Bronchial epithelial cell (primary cell): ENCODE measurements at places on chromosomes 16 and 17.

DNA sequence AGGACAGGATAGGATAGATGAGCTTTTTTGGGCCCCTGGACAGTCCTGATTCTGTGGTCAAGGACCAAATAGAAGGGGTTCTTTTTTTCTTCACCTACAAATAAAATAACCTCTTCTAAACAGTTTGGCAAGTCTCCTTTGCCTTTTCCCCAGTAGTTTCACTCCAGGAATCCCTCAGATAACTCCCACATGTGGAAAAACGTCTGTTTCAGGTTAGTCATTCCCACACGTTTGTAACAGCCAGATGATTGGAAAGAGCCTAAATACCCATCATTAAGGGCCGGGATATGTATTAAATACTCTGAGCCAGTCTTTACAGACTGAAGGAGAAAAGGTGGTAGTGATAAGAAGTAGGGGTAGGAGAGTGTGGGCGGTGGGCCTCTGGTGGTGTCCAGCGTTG is 58.3 kb downstream of the PLD6 start:
- DNase-seq, result no peak

- no peak for DNase-seq
Measured at GRCh38 chr17:42167807-42168206, 13.0 kb upstream of the RAB5C start.

- peak; percentile 55 for DNase-seq
Measured at GRCh38 chr16:71781741-71782140, 26.9 kb downstream of the AP1G1 start.

- DNase-seq, result no peak
Measured at GRCh38 chr16:68255712-68256111, 8.6 kb upstream of the SLC7A6 start.

DNA sequence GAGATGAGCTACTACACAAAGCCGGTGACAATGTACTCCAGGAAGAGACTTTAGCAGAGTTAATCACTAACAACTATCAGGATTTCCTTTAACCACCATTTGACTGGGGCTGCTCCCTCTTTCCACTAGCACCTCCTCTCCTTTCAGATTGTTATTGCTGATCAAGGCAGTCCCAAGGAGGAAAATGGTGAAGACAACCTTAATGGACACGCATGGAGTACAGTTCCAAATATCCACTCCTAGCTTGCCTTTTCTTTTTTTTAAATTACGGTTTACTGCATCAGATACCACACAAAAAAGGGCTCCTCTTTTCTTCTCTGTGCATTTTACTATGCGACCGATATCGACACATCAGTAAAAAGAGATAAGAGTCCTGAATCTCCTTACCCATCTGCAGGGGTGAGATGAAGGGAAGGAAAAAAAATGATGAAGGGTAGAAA is 30.9 kb downstream of the FAM222B start:
- DNase-seq, result peak; percentile 55

- no peak for DNase-seq
Measured at GRCh38 chr16:67528222-67528869, at the start of gene RIPOR1. TSS of gene RIPOR1 (plus strand) at chr16:67528829. CDS start at chr16:67538447, 9,618 bp downstream.

GRCh38 chr16:57284952-57285363 is 486 bp upstream of the PLLP start:
- no peak for DNase-seq

- no peak for DNase-seq
Measured at GRCh38 chr17:66580956-66581391, 253.9 kb upstream of the CACNG5 start.

- DNase-seq, result peak; percentile 74
Measured at GRCh38 chr16:58365623-58366022, 26.6 kb upstream of the GINS3 start.
